Stimulated activated CD4-positive, alpha-beta T cell treated with anti-CD3 and anti-CD28 coated beads, Interleukin-1b, Interleukin-23, amount 100 ng/mL, for 48 hours (primary cell): ENCODE measurements at places on chromosomes 1 and 21.

- no peak for DNase-seq
Measured at GRCh38 chr1:157725221-157725577, 24.6 kb upstream of the FCRL3 start.

DNA sequence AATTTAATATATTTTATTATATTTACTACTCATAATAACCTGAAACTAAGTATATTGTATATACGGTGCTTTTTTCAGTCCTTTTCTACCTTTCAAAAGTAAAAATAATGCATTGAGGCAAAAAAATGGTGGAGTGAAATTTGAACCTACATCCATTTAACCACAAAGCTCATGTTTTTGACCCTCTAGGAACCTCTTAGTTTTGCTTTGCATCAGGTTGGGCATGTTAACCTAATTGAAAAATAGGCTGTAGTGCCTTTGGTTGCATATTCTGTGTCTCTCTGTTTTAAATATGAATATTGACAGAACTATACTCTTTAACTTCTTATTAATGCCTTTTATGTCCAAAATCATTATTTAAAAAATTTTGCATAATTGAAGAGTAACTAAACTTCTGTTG, 3.8 kb downstream of the SGIP1 start:
- no peak for DNase-seq

DNA sequence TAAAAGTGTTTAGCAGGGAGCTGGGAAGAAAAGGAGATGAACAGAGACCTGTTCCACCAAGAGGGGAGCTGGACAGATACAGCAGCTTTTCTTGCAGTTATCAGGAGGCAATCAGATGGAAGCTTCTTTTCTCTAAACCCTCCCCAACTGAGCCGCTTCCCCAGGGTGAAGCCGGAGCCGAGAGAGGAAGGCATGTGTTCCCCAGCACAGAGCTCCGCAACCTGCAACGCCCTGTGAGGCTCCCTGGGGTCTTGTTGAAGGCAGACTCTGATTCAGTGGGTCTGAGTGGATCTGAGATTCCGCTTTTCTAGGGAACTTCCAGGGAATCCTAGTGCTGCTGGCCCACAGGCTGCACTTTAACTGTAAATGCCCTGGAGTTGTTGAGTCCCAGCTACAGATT, 139.1 kb upstream of the COA6 start:
- DNase-seq, result no peak

DNA sequence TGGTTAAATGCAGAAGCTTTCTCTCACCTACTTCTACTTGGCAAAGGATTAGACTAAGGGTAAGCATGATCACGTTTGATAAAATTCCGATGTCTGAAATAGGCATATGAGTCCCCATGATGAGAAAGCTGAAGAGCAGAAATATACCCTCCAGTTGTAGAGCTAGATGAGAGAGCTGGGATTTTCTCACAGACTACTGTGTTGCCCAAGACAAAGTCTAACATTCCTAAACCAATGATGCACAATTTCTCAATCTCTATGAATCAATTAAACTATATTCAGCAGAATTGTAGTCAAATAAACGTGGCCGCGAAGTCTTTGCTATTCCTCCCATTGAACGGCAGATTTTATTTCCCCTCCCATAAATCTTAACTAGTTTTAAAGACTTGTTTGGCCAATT, 699.2 kb downstream of the KCNT2 start:
- no peak for DNase-seq

DNA sequence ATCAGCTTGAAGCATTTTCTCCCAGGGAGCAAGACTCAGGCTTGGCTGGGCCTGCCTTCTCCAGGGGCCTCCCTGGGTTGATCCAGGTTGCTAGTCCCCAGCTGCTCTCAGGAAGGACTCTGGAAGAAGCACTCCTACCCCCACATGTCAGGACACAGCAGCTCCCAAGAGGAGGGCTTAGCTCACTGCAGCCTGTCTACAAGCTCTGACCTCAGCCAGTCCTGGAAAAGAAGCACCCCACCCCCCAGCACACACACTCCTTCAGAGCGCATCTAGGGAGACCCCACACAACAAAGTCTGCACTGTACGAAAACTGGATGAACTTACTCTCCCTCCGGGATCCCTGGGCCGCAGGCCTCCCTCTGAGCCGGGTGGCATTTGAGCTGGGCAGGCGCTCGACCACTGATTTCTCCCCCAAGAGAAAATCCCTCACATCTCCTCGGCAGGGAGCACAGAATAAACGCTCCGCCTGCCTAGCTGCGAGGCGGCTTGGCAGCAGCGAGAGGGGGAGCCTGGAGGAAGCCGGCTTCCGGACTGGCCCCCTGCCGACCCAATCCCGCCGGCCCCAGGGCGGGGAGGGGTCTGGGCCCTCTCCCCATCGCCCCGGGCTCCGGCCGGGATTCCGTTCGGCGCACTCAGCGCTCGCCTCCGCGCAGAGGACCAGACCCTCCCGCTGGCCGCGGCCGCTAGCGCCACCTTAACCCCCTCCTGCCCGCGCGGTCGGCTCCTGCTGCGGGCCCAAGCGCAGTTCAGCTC, at the start of gene KCNA2:
TSS of gene KCNA2 (minus strand) at position 458 of the 756 bp plus-strand sequence. CDS start 1,576 bp downstream, outside the sequence.
- DNase-seq, result no peak

DNA sequence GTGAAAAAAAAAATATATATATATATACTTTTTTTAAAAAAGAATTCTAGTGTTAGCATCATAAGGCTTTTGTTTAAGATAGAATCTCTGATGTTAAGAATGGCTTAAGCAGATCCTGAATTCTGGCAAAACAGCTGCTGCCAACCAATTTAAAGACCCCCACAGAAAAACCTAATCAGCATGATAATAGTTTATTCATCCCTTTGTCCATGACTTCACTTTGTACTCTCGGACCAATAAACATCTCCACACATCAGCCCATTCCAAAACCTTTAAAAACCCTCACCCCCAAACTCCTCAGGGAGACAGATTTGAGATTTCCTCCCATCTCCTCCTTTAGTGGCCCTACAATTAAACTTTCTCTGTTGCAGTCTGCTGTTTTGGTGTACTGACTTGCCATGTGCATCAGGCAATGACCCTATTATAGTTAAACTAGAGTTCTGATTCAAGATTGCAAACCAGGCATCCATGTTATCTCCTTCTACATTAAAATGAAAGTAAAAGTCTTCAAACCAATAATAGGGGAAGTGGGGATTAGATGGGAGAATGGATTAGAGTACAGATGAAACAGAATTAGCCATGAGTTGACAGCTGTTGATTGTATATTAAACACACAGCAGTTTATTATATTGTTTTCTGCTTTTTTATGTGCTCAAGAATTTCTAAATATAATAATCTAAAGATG, 9.8 kb upstream of the PHTF1 start:
- no peak for DNase-seq
